Cardiac atrium fibroblast (primary cell): ENCODE measurements at places on chromosomes 7 and 10. TPM values are rescaled to one million over a fixed set of nuclear protein-coding genes. Genes with fewer than 3 reads are reported as not detected.

The SORCS1 gene
- not detected in 2 replicates for total RNA-seq

The ACTL6B gene
- total RNA-seq, result not detected in 2 replicates

The IFIT1B gene
- total RNA-seq, result not detected in 2 replicates

The TACC2 gene
- 5.2 and 7.9 TPM in 2 replicates for total RNA-seq

The WNT8B gene
- not detected in 2 replicates for total RNA-seq

The AKR1C8 gene
- total RNA-seq, result not detected in 2 replicates

The GNAT3 gene
- not detected in 2 replicates for total RNA-seq

The CRPPA gene
- total RNA-seq, result 1.1 and 2.3 TPM in 2 replicates

The STK32C gene
- total RNA-seq, result 8.8 and 9.7 TPM in 2 replicates

The EN2 gene
- not detected in 2 replicates for total RNA-seq

The ELFN1 gene
- 0.65 and 1.1 TPM in 2 replicates for total RNA-seq

The ELMO1 gene
- total RNA-seq, result 0.54 and 5.8 TPM in 2 replicates

The GIGYF1 gene
- total RNA-seq, result 11.0 and 15.0 TPM in 2 replicates

The PLCE1 gene
- 3.2 and 4.3 TPM in 2 replicates for total RNA-seq

The SLC39A12 gene
- total RNA-seq, result not detected in 2 replicates

The FKBP9 gene
- total RNA-seq, result 308 and 329 TPM in 2 replicates
